ENCODE measurements at places on chromosomes 2 and 18.

- no peak for DNase-seq
These were observed 591.0 kb downstream of the ARHGAP15 start for GRCh38 chr2:143720095-143720664.

- DNase-seq, result no peak
These were observed 446.9 kb upstream of the NRP2 start for GRCh38 chr2:205235434-205235833.

GRCh38 chr2:188220535-188220934 lies 71.1 kb upstream of the GULP1 start:
- no peak for DNase-seq

DNA sequence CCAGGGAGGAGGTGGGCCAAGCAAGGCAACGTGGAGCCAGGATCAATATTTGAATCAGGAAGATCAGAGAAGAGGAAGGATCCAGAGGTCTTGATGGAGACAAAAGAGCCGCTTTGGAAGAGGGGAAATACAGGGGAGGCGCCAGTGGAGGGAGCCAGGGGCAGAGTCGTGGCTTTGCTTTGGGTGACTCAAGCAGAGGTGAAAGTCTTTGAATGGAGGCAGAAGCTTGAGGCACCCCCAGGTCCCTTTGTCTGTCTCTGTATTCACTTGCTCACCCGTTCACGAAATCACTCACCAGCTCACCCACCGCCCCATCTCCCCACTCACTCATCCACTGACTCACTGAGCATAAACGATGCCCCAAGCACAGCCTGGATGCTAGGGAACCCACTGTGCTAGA lies 134.1 kb downstream of the ACOXL start:
- no peak for DNase-seq

DNA sequence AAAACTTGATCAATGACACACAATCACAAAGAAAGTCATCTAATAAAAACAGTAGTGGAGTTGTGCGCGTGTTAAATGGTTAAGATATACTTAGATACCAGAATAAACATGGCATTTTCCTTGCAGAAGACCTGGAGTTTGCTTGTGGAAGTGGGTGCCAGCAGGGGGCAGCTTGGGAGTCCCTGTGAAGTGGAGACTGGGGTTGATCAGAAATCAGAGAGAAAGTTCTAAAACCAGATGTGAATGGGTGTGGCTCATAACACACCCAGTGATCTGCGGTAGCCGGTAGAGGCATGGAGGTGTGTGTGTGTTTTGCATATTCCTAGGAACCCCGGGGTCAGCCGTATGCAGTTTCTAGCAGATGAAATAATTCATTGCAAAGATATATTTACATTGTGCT lies 300.1 kb upstream of the TRIB2 start:
- DNase-seq, result no peak

DNA sequence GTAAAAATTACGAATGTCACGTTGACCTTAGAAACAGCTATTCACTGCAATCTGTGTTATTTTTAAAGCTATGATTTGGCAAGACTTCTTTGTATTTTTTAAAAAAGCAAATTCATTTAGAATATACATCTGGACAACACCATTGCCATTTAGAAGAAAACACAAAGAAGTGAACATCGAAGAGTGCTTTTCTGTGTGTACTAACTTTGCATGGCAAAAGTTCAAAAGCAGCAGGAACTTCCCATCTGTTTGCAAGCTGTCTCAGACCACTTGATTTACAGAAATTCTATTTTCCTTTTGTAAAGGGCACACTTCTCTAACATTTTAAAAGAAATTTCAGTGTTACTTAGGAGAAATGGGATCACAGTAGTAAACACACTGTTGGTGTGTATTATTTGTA lies 145.9 kb downstream of the CALCRL start:
- DNase-seq, result no peak

DNA sequence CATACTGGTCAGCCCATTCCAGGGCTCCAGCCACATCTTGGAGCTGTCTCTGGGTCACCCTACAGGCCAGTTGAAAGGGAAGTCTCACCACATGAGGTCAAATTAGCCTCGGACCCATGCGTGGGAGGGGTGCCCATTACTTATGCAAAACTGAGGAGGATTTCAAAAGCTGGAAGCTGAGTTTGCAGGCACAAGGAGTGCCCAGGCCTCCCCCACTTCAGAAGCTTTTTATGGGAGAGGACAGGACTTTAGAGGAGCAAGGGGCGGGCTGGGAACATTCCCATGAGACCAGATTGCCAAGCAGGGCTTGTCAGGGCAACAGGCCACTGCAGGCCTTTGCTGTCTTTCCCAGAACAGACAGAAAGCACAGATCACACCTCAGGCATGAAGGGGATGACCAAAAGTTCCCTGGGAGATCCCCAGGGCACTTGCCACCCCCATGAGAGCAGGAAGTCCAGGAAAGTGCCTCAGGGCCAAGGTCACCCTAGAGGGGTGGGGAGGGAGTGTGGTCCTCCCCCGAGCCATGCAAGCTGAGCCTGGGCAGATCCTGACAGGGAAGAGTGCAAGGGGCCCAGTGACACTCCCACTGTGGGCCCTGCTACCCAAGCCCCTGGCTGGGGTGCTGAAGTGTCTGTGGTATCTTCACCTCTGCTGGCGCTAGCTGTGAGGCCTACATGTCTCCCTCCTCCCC lies 267.7 kb downstream of the BCL11A start:
- no peak for DNase-seq

GRCh38 chr2:85017411-85018048 lies 46.6 kb downstream of the KCMF1 start:
- DNase-seq, result no peak

- no peak for DNase-seq
These were observed 213.0 kb upstream of the RAB6C start for GRCh38 chr2:129766374-129766993.

DNA sequence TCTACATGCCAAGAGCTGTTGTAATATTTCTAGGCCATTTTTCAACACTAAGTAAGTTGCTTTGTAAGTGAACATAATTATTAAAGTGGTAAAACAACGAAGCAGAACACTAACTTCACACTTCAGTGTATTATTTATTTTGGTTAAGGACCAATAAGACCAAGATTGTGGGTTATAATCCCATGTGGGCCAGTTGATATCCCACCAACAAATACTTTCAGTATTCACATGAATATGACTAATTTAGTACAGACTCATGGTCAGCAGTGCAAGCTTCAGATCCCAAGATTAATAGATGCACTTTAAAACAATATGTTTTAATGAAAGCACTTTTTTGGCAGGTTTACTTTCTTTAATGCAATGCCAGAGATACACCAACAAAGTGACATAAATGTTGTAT lies 154.3 kb downstream of the LCLAT1 start:
- no peak for DNase-seq

- DNase-seq, result no peak
These were observed 4.8 kb downstream of the GCFC2 start for GRCh38 chr2:75705921-75706320.

GRCh38 chr18:63299837-63300745 lies 19.5 kb downstream of the BCL2 start:
- DNase-seq, result no peak

- no peak for DNase-seq
These were observed 42.9 kb downstream of the ZNF385B start for GRCh38 chr2:179818546-179818945.

- no peak for DNase-seq
These were observed 11.2 kb upstream of the SPRED2 start for GRCh38 chr2:65443509-65444186.

- DNase-seq, result no peak
These were observed 60.3 kb upstream of the LMAN1 start for GRCh38 chr18:59419386-59419785.

Measured in NCI-H510A treated with DMSO at 0.1 percent for 48 hours (cell line).